ENCODE measurements at places on chromosomes 5 and 9. TPM values are rescaled to one million over a fixed set of nuclear protein-coding genes. Genes with fewer than 3 reads are reported as not detected.

- no peak overlapping the region for H3K4me3 ChIP-seq
- H3K4me1 ChIP-seq = no peaks in the 10 kb centered on the region
- no peak overlapping the region for H3K27ac ChIP-seq
- no peaks in the 10 kb centered on the region for H3K27me3 ChIP-seq
These were observed 123.3 kb upstream of the MVB12B start for GRCh38 chr9:126203313-126203712.

- H3K36me3 ChIP-seq = no peaks in the 10 kb centered on the region
- DNase-seq = peak; percentile 94
- H3K4me3 ChIP-seq = peak overlapping the region; percentile 47
- peaks cover 98% of the 10 kb centered on the region for H3K27me3 ChIP-seq
These were observed 3.3 kb upstream of the CDC20B start for GRCh38 chr5:55176176-55176818.

The RBM18 gene
- 8.4 TPM for total RNA-seq

The TOPORS gene
- 33.9 TPM for total RNA-seq

DNA sequence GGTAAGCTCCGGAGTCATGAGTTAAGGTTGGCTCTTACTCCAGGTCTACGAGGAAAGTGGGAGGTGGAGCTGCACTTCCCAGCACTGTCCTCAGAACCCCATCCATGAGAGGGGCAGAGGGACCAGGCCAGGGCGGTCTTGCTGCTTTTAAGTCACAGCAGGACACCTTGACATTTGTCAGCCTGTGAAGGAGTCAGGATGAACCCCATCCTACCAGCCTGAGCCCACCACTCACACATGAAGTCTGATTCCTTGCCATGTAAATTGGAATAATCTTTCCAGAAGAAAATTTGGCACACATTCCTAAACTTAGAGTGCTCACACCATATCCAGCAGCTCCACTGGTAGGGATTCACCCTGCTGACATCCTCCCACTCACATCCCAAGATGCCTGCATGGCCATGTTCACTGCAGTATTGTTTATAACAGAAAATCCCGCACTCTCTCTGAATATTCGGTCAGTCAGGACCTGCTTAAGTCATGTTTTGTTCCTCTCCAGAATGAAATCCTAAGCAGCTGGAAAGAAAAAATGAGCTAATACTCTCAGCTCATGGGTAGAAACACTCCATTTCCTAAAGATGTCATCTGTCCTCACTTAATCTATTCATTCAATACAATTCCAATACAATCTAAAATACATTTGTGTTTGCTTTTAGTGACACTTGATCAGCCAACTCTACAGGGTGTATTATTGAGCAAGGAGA, 79.3 kb upstream of the COL5A1 start:
- H3K36me3 ChIP-seq = no peaks in the 10 kb centered on the region
- H3K4me3 ChIP-seq = no peak overlapping the region
- no peak for DNase-seq
- no peaks in the 10 kb centered on the region for H3K27me3 ChIP-seq

The LCN15 gene
- total RNA-seq = not detected

The BTNL3 gene
- 0.34 TPM for total RNA-seq

- H3K27me3 ChIP-seq = no peaks in the 10 kb centered on the region
- peaks cover 12% of the 10 kb centered on the region for H3K4me1 ChIP-seq
- H3K4me3 ChIP-seq = no peak overlapping the region
- no peak for DNase-seq
These were observed 231.4 kb downstream of the MARCHF11 start for GRCh38 chr5:15948190-15948589.

DNA sequence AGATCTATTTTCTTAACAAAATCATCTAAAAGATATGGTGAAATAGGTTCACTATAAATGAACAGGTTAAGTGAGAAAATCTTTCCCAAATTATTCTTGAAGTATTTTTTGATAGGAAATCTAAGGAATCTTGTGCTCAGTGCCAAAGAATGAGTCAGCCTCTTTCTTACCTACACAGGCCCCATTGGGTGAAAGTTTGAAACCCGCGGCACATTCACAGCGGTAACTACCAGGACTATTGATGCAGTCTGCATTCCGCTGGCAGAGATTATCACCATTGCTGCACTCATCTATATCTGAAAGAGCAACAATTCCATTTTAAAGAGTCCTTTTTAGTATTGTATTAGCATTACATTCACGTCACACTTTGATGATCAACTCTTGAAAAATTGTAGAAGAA, 221.8 kb downstream of the SLC12A2 start:
- H3K27me3 ChIP-seq = no peaks in the 10 kb centered on the region
- no peak overlapping the region for H3K4me3 ChIP-seq
- no peak overlapping the region for H3K27ac ChIP-seq

- no peaks in the 10 kb centered on the region for H3K36me3 ChIP-seq
- peaks cover 23% of the 10 kb centered on the region for H3K27me3 ChIP-seq
- H3K4me1 ChIP-seq = peaks cover 3% of the 10 kb centered on the region
- H3K4me3 ChIP-seq = no peak overlapping the region
- H3K27ac ChIP-seq = no peak overlapping the region
- peak; percentile 25 for DNase-seq
These were observed 148.3 kb downstream of the GAPVD1 start for GRCh38 chr9:125409637-125410521.

The OR1J2 gene
- not detected for total RNA-seq

- no peak for DNase-seq
- H3K4me3 ChIP-seq = no peak overlapping the region
- no peak overlapping the region for H3K27ac ChIP-seq
- H3K27me3 ChIP-seq = no peaks in the 10 kb centered on the region
- H3K4me1 ChIP-seq = no peaks in the 10 kb centered on the region
These were observed 314.7 kb downstream of the ENC1 start for GRCh38 chr5:74325866-74326265.

DNA sequence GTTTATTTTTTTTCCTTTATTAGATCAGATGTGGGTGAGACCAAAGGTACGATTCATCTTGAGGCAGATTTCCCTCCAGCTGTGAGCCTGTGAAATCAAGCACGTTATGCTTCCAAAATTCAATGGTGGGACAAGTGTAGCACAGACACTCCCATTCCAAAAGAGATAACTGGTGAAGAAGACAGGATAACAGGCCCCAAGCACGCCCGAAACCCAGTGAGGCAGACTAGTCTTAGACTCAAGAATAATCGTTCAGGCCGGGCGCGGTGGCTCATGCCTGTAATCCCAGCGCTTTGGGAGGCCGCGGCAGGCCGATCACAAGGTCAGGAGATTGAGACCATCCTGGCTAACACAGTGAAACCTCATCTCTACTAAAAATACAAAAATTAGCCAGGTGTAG, 36.8 kb upstream of the COL5A1 start:
- no peaks in the 10 kb centered on the region for H3K4me1 ChIP-seq
- H3K27ac ChIP-seq = no peak overlapping the region
- no peaks in the 10 kb centered on the region for H3K27me3 ChIP-seq
- no peak overlapping the region for H3K4me3 ChIP-seq

DNA sequence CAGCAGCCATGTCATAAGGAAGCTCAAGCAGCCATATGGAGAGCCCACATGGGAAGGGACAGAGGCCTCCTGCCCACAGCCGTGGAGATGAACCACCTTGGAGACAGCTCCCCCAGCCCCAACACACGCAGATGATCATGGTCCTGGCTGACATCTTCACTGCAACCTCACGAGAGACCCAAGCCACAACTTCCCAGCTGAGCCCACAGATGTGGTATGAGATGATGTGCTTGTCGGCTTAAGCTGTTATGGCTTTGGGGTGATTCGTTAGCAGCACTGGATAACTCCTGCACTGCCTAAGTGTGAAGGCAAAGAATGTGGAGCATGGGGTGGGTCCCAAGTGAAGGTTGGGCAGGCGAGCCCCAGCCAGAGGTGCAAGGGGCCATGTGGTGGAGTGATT, 163.4 kb downstream of the ERCC6L2 start:
- H3K36me3 ChIP-seq = no peaks in the 10 kb centered on the region
- no peak overlapping the region for H3K27ac ChIP-seq
- no peak overlapping the region for H3K4me3 ChIP-seq
